NCI-H524 treated with DMSO at 0.1 percent for 48 hours (cell line): ENCODE measurements at places on chromosomes 5 and 9.

- DNase-seq, result no peak
Measured at GRCh38 chr5:82789095-82789494, 288.1 kb downstream of the TMEM167A start.

DNA sequence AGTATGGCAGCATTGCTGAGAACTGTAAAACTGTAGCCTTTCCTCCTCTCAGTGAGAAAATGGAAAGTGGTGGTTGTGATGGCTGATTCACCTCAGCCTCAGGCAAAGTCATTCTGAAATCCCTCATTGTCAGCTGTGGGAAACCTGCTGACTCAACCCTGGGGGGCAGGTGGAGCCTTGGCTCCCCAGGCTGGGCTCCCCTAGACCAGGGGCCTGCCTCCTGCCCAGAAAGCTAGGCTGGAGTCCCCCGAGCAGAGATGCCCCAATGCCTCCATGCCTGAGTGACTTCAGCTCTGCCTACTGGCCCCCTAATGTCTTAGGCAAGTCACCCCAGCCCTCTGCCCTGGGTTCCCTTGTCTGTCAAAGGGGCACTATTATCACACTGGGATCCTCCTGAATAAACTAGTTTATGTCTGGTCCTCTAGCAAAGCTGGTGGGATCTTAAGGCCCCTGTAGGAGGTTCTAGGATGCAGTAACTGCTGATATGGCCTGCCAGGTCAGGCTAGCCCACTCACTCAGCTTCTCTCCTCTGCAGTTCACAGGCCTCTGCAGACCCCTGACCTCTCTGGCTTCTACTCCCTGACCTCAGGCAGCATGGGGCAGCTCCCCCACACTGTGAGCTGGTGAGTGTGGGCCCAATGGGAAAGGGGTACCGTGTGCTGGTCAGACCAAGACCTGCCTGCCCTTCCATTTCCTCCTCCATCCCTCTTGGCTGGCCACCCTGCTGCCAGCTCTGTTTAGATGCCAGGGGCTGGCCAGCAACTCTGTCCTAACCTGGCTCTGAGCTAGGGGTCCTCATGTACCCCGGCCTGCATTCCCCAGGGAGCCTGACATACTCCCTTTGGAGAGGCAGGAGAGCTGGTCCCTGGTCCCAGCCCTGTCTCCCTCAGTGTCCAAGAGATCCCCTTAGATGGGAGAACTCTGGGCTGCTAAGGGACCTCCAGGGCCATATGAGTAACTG is 24.2 kb downstream of the TCF7 start:
- DNase-seq, result no peak

DNA sequence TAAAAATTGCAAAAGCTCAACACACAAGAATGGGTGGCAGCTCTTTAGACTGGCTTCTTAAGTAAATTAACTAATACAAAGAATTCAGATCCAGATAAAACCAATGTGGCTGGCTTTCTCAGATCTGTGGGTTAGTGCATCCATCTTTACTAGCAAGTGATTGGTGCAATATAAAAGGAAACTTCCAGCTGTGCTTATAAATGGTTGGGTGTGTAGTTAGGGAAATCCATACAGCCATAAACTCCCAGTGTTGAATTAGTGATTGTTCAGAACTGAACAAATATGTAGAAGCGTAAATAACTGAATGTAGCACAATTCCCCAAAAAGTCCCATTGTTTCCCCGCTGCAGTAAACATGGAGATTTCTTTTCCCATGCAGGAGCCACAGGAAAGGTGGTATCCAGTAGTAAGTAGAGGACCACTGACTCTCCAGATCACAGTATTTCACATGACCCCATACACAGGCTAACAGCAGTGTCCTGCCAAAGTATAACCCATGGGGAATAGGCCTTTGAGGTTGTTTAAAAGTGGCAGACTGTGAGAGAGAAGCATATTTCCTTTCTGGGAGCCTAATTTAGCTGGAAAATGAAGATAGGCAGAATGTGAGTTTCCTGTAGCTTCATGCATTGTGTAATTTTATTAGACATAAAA is 173.1 kb upstream of the SLC12A2 start:
- DNase-seq, result no peak

DNA sequence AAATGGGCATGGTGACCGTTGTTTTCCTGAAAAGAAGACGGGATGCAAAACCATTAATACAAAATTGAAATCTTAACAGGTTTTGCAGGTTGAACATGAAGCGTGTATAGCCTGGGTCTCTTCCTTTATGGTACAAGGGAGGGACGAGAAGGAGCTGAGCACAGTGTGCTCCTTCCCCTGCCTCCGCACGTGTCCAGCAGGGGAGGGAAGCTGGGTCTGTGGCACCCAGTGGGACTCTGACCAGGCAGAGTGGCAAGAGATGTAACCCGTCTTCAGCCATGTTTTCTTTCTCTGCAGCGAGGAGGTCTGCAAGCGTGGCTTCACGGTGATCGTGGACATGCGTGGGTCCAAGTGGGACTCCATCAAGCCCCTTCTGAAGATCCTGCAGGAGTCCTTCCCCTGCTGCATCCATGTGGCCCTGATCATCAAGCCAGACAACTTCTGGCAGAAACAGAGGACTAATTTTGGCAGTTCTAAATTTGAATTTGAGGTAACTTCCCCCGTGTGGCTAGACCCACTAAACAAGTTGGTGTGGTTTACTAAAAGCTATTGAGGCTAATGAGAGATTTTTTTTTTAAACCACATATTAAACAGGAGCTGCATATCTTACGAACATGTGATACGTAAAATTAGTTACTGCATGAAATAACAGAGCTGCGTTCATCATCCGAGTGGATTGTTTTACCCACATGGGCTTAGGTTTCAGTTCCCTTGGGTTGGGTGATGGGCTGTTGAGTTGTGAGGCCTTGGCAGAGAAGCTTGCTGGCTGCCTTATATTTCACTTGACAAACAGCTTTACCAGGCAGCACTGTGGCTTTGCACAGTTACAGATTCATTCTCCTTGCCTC is 143.7 kb downstream of the TRIO start:
- no peak for DNase-seq

GRCh38 chr9:101352892-101353463 is 31.8 kb downstream of the BAAT start:
- DNase-seq, result no peak

GRCh38 chr9:23779220-23779619 is 46.8 kb downstream of the ELAVL2 start:
- no peak for DNase-seq

DNA sequence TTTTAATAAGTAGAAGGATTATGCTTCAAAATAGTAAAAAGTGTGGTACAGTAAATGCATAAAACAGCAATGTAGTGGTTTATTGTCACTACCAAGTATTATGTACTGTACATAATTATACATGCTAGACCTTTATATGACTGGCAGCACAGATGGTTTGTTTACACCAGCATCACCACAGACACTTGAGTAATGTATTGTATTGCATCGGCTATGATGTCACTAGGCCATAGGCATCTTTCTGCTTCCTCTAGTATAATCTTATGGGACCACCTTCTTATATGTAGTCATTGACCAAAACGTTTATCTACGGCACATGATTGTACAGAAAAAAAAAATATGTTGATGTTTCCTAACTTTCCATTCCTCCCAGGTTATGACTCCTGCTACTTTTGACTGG is 31.9 kb upstream of the SSBP2 start:
- no peak for DNase-seq

DNA sequence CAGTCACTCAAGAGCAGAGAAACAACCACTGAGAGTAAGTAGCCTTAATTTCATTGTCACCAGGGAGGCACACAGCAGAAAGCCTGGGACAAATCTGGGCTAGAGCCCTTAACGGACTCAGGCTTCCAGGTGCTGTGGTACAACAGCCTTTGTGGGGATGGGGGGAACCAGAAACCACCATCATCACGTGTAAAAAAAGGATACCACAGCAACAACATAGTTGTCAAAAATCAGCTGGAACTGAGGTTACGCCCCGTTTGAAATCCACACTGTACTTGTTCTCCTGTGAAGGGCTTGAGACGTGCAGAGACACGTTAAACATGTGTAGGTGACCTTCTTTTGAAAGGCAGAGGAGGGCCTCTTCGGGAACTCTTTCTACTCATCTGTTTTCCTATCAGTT is 16.6 kb upstream of the PLPP1 start:
- DNase-seq, result no peak

- DNase-seq, result no peak
Measured at GRCh38 chr9:126550891-126551351, 62.8 kb upstream of the LMX1B start.

DNA sequence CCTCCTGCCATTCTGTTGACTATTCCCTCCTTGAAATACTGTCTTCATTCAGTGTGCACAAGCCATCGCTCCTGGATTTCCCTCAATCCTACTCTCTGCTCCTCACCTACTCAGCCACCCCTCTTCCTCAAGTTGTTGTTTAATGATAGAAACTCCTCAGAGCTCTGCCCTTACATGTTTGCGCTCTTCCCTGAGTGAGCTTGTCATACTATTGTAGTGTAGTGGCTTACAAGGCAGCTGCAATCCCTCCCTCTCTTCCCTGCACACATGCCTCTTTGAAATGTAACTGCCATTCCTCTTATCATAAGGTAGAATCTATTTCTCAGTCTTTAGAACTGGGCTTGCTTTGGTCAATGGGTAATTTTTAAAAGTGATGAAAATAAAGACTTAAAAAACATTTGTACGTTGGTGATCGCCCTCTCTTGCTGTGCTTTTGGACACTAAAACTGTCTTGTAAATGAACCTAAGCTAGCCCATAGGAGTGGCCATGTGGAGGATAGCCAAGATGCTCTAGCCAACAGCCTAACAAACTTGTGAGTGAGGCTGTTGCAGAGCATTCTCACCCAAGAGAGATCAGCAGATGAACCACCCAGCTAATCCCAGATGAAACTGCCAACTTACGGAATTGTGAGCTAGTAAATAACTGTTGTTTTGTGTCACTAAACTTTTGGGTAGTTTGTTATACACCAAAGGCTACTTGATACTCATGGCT is 18.1 kb upstream of the SMAD5 start:
- no peak for DNase-seq

DNA sequence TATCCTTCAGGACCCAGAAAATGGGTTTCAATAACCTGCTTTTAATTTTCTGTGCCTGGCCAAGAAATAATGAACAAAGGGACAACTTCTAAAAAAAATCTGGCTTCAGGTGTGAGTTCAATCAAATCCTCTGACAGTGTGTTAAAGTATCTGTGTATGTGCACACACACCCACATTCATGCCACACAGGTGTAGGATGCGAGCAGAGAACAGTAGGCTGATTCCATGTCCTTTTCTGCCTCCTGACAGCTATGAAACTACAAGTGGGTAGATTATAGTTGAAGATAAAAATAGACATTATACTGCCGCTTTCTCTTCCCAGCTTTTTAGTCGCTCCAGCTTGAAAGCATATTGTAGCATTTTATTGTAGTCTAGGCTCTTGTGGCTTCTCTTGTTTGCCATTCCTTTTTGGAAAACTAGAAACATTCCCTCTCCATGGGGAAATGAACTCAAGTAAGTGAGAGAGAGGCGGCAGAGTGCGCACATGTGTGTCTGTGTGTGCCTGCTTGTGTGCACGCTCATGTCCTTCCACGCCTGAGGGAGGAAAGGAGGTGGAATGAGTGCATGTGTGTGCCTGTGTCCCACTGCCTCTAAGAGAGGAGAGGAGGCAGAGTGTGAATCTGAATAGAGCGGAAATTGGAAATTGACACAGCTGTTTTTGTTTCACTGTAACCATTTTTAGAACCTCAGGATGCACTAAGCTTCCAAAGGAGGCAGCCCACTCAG is 273.0 kb downstream of the ELAVL2 start:
- no peak for DNase-seq

DNA sequence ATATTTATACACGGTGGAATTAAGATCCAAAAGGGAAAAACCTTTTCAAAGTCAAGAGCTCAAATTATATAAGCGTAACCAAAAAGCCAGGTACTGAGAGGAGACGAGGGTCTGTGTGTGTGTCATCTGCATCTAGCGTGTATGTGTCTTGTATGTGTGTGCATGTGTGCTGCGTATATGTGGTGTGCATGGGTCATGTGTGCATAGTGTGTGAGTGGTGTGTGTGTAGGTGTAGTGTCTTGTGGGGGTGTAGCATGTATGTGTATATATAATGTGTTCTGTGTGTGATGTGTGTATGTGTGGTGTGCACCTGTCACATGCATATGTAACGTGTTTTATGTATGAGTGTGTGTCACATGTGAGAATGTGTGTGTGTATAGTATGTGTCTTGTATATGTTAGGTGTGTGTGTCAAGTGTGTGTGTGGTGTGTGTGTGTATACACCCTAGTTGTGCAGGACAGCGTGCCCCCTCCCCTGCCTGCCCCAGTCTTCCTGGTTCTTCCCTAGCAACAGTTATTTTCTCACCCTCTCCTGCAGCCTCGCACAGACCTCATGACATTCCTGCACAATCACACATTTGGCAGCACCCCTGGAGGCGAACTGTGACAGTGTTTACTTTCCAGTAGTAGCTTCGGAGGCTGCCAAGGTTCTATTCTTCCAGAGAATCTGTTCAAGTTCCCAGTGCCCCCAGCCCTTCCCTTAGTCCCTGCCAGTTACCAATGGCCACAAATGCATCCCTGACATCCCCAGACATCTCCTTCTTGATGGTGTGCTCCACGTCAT is 27.1 kb upstream of the TNIP1 start:
- DNase-seq, result no peak

DNA sequence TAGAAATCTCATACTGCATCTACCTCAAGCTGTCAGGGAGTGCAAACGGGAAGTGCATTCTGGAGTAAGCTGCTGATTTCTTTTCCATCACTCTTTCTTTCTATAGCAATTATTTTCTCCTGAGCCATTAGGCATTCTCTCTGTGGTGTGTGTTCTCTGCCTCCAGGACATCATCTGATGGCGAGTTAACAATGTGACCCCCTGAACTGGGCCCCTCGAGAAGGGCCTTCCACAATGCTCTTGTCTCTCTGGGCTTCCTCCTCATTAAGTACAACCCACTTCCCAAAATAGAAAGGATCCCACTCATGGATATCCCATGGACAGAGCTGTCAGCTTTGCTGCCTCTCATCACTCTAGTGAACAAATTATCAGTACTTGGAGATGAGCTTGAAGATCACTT is 96.7 kb upstream of the PRRC1 start:
- no peak for DNase-seq

- DNase-seq, result no peak
Measured at GRCh38 chr5:142749321-142749720, 20.9 kb upstream of the ARHGAP26 start.

DNA sequence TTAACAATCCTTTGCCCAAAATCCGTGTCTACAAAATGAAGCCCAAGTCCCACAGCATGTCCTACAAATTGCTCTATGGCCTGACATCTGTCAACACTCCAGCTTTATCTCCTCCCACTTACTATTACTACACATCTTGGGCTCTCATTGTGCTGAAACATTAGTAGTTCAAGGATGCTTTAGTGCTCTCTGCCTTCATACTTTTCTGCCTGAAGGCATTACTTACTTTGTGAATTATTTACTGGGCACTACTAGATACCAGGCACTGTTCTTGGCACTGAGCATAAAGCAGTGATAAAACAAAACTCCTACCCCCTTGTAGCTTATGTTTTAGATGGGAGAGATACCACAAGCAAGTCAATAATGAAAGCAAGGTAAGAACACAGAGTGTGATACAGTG is 113.4 kb downstream of the TTLL11 start:
- no peak for DNase-seq

GRCh38 chr5:92749943-92750342 is 831.1 kb downstream of the NR2F1-AS1 start:
- DNase-seq, result no peak
